ENCODE measurements at places on chromosomes 2 and 18. TPM values are rescaled to one million over a fixed set of nuclear protein-coding genes. Genes with fewer than 3 reads are reported as not detected.

DNA sequence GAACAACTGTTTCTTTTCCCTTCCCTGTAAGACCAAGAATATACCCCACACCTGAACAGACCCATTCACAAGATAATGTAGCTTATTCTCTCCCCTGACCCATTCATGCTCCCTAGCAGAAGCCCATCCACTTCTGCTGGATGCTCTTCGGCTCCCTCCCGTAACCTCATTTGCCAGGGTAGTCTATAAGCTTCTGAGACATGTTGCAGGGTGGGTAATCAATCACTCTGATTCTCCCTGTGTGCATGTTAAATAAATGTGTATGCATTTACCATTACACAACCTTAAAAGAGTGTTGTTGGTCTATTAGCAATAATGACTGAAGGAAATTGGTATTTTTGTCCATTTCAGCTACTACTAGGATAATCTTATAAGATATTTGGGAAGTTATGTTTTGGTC, 1.3 kb downstream of the SLC19A3 start:
- no peak for DNase-seq

GRCh38 chr2:123935405-123935804, 89.7 kb upstream of the CNTNAP5 start:
- no peak for DNase-seq

DNA sequence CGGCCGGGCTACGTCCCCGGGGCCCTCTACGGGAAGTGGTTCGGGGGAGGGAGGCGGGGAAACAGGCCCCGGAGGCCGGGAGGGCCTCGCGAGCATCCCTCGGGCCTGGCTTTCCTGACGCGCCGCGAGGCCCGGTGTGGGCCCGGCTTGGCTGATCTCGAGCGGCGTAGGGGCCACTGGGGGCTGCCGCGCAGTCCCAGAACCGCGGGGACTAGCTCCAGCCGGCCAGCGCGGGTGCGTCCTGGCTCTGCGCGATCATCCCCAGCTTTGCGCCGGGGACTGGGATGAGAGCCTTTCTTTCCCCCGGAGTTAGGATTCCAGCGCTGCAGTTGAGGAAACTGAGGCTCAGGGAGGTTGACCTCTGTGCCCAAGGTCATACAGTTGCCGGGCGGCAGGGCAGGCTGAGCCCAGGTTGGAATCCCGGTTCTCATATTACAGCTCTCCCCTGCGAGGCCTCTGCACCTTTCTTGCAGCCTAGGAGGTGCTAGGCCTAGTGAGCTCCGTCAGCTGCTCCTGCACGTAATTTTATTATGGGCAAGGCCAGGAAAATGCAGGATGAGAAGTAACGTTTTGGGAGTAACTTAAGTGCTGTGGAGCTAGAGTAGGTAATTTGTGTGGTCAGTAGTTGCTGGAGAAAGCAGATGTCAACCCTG, 501 bp downstream of the LPIN1 start:
- no peak for DNase-seq

GRCh38 chr2:33904801-33905200, 305.7 kb upstream of the FAM98A start:
- DNase-seq: no peak

GALNT14 gene
- total RNA-seq: not detected

- no peak for DNase-seq
These were observed 45.0 kb downstream of the NBEAL1 start for GRCh38 chr2:203059567-203060240.

DNA sequence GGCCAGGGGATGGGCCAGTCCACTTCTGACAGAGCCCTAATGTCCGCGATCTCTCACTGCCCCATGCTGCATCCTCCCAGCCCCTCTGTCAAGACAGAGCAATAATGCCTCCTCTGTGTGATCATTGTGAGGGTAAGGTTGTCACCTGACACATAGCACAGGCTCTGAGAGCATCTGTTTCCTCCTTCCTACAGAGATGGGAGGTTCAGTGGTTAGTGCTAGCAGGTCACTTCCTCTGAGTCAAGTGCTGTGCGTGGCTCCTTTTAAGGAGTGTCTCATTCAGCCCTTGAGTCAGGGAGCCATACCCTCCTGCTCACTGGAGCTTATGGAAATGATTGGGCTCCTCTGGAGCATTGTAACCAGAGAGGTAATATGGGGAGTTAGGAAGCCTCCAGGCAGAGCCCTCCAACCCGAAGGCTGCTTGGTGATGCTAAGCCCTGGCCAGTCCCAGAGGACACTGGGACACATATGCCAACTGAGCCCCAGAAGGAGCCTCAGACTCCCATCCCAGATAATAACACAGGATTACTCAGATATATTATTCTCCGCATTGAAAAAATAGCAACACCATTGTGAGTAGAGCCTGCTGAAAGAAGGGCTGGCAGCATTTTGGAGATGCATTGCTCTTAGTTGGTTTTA, 189.0 kb downstream of the GALNT1 start:
- DNase-seq: no peak

Data from uterus (tissue), 4 donors.